ENCODE measurements at places on chromosomes 2 and 18.

- no peak for DNase-seq
Measured at GRCh38 chr2:31877008-31877407, 133.8 kb downstream of the MEMO1 start.

DNA sequence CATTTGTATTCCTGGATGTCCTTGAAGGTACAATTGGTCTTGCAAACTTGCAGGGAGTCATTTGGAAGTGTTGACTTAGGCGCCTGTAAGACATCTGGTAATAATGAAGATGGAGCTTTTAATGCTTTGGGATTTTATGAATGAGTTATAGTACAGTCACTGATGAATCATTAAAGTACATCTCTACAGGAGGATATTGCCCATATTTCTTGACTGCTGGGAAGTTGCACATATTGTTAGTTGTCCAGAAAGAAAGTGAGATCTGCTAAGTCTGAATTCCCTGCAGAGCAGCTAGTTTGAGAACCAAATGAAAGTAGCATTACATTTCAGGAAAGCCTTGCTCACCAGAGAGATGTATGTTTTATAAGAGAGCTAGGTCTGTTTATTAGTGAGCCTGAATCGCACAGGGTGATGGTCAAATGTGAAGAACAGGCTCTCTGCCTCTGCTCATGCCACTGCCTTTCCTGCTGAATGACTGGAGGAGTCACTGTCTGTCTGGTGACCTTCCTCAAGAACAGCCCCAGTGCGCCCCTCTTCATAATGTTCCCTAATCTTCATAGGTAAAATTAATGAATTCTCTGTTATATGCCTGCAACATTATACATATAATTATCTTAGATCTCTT is 138.9 kb upstream of the KLHL14 start:
- DNase-seq = no peak

- DNase-seq = no peak
Measured at GRCh38 chr18:37561986-37562385, 3.6 kb downstream of the CELF4 start.

DNA sequence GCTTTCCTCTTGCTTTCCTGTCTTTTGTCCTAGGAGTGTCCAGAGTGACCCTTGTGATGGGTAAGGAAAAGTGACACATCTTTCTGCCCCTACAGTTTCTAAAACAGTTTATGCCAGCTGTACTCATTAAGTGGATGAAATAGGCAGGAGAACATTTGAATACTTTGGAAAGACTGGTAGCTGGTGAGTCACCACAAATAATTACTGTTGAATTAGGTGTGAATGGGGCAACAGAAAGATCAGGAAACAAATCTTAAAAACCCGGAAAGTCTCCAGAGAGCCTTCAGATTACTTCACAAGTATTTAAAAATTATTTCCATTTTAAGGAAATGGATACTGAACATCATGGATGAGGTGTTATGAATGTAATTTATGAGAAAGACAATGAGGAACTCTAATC is 278.5 kb downstream of the CLIP4 start:
- no peak for DNase-seq

DNA sequence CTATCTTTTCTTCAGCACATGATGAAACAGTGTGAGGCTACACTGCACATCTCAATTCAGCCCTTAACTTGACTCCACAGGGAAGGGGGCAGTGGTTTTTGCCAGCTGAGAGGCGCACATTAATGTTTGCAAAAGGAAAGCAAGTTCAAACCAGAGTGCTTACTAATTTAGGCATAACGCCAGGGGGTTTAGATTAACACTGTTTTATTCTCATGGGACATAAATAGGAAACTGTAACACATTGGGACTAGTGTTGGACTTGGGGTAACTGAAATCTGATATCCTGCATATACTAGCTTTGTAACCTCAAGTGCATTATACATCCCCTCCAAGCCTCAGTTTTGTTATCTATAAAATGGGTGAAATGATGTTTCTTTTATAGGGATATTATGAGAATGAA is 821.2 kb upstream of the ID2 start:
- no peak for DNase-seq
